ENCODE measurements at places on chromosomes 4 and X.

GRCh38 chr4:112927544-112927943 lies 121.9 kb upstream of the ANK2 start:
- no peak for DNase-seq

DNA sequence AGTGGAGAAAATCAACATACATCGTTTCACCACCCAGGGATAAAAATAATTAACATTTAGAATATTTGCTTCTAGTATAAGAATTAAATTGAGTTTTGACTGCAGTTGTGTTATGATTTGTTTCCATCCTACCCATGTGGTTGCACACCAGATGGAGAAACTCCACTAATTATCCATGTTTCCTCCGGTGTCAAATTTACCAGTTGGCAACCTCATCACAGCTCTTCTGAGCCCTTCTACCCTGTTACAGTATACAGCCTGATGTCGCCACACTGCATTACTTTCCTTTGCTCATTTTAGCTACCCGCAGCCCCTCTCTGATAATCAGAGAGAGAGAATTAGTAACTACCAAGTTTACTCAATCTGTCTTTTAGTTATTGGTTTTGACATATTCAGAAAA lies 411.2 kb downstream of the DTHD1 start:
- DNase-seq = no peak

- peak; percentile 57 for DNase-seq
These were observed 1523.7 kb downstream of the ARAP2 start for GRCh38 chr4:34720571-34720970.

- DNase-seq = no peak
These were observed 300.2 kb upstream of the VCX start for GRCh38 chrX:7542587-7543380.

DNA sequence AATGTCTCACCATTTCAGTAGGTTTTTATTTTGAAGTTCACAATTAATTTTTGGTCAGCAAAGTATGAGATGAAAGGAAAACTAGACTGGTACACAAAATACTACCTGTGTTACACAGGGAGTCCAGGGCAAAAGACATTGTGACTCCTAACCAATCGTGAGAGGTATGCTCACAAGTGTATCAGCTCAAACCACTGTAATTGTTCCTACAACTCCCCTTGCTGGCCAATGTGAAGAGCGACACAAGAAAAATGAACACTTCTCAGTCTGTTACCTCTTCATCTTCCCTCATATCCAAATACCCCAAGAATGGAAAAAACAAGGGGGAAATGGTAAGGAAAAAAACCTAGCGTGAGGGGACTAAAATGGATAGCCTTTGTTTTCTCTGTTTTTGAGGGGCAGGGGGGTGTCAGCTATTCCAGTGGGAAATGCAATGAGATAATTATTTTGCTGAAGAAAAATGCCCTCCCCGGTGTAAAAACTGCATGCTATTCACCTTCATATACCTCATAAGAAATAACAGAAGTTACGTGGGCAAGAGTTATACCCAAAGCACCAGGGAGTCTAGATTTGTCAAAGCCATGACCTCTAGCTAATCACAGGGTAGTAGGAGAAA lies 30.6 kb upstream of the NSUN7 start:
- DNase-seq = peak; percentile 74

DNA sequence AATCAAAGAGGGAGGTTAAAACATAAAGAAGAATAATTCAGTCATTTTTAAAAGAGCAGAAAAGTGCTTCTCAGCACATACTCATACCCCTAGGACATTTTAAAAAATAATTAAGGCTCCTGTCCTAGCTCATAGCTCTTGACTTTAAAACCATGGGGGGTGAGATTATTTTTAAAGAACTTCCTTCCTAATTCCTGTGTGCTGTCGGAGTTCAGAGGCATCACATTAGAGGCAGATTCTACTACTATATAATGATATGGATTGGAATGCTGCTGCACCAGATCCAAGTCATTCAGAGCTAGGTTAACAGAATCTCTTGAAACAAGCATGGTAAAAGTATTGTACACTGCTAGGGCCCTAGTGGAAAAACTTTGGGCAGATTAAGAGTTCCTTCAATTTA lies 456.5 kb upstream of the ADGRL3 start:
- no peak for DNase-seq

DNA sequence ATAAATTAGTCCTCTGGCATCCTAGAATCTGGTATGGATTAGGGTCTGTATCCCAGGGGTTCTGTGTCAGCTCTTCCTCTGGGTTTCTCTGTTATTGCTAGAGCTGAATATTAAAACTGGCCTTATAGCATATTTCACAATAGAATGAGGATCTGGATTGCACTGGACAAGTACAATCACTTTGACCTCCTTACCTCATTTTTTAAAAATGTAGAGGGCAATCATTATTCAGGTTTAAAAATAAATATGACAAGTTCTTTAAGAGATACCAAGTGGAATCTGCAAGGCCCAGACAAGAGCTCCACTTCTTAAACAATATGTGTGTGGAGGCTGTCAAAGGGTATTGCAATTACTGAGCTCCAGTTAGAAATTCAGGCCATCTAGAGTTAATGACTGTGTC lies 1.4 kb downstream of the PALLD start:
- DNase-seq = no peak

GRCh38 chrX:15985937-15986336 lies 131.3 kb upstream of the AP1S2 start:
- DNase-seq = peak; percentile 38

DNA sequence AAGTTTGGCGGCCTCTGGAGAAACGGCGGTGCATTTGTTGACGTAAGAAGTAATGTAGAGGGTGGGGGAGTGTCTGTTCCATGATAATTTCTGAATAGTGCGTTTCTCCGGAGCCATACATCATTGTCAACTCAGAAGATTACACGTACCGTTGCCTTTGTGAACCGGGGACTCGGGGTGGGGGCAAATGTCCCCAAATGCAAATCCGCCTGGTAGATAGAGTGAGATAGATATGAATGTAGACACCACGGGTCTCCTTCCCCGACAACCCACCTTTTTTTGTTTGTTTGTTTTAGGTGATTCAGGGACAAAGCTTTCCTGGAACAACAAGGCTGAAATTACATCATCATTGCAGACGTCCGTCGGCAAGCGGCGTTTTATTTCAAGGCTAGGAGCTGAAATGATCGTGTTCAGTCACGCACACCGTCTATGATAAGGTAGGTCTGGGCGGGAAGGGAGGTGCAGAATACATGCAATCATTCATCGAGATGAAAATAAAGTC lies 96.0 kb upstream of the PPP2R3B start:
- DNase-seq = no peak

DNA sequence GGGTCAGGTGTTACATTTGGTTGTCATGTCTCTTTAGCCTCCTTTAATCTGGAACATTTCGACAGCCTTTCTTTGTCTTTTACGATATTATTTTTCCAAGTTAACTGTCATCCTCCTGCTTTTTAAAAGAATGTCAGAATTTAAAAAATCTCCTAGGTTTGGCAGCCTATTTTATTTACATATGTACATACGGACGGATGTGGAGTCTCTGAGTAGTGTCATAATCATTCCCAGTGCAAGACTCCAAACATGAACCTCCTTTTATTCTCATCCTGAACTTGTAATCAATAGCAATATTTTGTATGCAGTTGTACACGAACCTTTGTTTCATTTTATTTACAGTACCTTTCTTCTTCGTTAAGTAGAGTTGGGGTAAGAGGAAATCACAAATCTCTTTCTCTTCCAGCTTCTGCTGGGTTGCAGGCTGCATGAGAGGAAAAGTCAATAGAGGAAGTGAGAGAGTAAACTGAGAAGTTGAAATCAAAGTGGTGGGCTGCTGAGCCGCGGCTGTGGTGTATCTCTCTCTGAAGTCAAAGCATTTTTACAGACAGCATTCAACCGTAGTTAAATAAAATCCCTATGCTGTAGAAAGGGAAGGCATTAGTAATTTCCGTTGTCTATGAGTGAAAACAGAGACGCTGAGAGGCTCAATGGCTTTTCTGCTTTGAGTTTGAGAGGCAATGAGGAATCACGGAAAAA lies 53.9 kb upstream of the RPS6KA3 start:
- no peak for DNase-seq

- no peak for DNase-seq
These were observed 1.7 kb downstream of the GPRIN3 start for GRCh38 chr4:89305712-89306437.

GRCh38 chrX:139290310-139290709 lies 240.2 kb upstream of the F9 start:
- DNase-seq = peak; percentile 82
